ENCODE measurements at places on chromosomes 7 and 10.
A peak's percentile ranks its signal among the peaks of the same experiment; 100 is the strongest.

DNA sequence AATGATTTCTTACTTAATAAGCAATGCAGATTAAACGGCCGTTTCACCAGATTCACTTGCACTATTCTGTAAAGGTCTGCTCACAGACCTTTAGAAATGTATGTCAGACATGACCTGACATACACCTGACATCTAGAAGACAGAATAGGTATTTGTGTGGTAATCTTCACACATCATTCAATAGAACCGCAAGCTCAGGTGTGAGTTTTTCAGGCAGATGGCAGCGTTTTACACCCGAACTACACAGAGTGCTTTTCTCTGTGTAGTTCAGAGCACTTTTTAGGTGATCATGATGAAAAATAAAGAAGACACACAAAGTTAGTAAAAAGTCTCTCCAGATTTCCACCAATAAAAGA, 63.2 kb downstream of the PRKCQ start:
- DNase-seq, result no peak

DNA sequence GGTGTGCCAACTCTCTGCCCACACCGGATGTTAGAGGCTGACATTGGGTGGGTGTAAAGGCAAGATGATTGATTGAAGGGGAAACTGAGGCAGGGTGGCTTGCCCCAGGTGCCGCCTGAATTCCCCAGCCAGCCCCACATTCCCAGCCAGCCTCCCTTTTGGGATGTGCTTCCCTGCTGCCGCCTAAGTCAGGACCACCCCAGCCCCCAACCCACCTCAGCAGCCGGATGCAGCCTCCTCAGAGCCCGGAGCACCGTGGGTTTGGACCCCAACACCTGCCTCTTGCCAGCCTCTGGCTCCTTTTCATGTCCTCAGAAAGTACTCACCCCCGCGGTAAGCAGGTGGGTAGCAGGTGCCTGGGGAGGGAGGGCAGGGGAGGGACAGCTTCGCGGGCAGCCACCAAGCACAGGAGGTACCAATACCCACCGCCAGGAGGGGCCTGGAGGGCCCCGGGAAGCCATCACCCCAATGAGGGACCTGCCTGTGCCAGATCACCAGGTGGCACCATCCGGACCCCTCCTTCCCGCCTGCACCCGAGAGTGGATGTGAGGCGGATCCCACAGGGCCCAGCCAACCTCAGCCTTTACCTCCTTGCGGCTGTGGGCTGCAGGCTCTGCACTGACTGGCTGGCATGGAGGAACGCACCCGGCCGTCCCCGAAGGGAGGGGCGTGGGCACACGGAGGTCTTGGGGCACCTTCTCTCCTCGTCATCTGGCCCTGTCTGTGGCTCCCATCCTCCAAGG, 60.5 kb downstream of the PWWP2B start:
- peak; percentile 26 for DNase-seq

GRCh38 chr10:72875250-72876055, 18.1 kb upstream of the OIT3 start:
- no peak for DNase-seq

DNA sequence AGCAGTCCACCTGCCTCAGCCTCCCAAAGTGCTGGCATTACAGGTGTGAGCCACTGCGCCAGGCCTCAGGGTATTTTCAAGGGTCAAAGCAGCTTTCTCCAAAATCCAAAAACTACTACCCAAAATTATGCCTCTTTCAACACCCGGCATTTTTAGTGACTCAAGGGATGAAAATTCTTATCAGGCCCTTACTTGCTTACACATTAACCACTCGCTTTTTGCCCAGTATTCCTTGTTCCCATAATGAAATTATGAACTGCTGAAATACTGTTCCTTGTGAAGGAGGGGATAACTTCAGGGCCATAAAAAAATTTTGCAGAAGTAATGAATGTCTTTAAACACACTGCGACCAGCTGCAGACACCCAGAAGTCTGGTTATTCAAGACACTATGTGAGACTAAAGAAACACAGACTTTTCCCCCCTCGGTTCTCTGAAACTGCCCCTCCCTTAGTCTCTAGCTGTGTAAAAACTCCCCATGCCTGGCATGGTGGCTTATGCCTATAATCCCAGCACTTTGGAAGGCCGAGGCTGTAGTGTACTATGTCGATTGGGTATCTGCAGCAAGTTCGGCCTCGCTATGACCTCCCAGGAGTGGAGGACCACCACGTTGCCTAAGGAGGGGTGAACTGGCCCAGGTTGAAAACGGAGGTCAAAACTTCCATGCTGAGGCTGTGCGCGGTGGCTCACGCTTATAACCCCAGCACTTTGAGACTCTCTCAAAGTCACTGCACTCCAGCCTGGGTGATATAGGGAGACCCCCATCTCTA, 12.0 kb downstream of the FXYD4 start:
- peak; percentile 10 for DNase-seq

GRCh38 chr7:26624839-26625238, 239.6 kb downstream of the SKAP2 start:
- no peak for DNase-seq

DNA sequence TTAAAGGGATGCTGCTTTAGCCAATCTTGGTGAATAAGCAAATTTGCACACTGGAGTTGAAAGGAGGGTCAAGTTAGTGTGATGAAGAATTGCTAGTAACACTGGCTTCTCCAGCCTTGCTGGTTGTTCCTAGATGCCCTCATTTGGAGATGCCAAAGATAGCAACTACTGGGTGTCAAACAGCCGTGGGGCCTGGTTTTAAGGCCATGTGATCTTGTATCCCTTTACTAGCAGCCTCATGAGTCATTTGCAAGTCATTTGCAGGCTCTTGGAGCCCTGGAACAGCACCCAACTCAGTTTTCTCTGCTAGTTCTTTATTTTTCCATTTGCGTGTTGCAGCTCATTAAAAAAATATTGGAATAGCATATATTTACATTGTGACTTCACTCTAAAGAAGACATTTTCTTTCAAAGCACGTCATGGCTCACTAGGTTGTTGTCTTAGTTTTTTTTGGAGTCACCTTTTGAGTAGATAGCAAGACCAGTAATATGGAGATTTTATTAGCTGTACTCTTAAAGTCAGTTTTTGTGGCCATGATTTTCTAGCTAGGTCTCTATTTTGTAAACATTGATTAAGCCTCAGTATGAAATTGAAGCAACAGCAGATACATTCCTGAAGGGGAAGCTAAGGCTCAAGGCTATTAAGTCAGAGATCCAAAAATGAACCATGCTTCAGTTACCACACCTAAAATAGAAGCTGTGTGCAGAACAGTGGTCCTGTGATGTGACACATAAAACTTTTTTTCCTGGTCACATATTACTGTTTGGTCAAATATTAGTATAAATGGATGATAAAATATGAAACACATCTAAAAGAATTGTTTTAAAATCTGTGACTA, 1.3 kb downstream of the LSMEM1 start:
- DNase-seq, result peak; percentile 33

DNA sequence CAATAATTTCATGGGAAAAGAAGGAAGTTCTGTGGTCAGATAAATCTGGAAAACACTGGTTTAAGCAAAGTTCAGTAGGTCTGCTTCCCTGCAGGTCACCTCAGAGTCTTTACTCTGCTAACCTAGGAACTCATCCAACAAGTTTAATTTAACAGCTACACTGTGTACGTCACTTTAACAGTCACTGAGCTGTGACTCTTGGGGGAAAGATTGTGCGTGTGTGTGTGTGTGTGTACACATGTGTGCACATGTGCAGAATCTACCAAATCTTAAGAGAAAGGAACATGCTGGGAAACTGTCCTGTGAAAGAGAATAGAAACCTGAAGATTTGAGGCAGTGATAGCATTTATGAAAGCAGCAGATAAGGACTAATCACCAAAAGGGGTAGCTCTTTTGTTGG, 62.6 kb downstream of the IKZF1 start:
- no peak for DNase-seq

DNA sequence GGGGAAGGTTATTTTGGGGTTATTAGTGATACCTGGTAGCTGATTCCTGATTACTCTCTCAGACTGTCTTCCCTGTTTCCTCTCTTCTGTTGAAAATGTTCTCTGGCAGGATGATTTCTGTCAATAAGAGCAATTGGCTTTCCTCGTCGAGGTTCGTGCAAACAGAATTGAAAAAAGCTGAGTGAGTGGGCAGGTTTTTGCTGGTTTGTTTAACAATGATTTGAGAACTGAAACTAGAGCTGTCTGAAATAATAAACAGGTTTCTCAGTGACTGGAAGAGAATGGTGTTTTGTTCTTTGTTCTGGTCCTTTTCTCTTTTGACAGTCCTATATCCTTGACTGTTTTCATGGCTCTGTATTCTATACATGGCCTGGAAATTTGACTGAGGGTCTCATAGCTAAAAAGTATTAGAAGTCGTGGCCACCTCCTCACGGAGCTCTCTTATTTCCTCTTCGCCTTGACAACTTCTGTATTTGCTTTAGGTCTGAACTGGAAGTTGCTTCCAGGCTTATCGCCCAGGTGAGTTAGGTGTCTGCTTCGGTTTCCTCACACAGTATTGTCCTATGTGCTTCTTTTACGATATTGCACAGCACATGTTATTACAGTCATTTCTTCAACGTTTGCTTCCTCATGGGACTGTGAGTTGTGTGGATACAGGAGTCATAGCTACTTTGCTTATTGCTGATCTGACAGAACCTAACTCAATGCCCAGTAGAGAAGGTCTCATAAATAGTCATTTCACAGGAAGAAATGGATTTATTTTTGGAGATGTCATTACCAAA, 403.6 kb downstream of the NRG3 start:
- no peak for DNase-seq

DNA sequence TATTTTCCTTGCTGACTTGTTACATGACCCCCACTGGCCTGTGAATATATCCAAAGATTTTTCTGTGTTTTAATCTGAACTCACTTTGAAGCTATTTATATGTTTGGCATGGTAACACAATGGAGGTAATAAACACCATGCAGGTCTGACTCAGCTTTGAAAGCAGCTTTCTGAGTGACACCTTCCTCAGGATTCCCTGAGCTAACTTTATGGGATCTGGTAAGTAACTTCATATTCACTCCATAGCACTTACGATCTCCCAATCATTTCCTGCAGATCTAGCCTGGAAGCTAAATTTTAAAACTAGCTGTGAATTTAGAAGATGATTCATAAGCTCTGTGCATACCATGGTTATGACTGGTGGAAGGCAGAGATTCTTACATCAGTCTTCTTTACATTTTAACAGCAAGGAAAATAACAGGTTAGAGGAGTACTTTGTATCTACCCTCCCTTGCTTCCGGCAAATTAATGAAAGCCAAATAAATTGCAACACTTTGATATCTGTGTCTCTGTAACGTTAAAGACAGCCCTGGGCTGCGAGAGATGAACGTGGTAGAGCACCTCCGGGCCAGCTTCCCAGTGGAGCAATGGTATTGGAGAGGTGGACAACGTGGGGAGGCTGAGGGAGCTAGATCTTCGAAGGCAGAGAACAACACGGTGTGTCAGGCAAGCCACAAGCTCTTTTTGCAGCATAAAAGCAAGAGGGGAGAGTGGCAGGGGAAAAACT, 170.2 kb upstream of the KLF14 start:
- no peak for DNase-seq

DNA sequence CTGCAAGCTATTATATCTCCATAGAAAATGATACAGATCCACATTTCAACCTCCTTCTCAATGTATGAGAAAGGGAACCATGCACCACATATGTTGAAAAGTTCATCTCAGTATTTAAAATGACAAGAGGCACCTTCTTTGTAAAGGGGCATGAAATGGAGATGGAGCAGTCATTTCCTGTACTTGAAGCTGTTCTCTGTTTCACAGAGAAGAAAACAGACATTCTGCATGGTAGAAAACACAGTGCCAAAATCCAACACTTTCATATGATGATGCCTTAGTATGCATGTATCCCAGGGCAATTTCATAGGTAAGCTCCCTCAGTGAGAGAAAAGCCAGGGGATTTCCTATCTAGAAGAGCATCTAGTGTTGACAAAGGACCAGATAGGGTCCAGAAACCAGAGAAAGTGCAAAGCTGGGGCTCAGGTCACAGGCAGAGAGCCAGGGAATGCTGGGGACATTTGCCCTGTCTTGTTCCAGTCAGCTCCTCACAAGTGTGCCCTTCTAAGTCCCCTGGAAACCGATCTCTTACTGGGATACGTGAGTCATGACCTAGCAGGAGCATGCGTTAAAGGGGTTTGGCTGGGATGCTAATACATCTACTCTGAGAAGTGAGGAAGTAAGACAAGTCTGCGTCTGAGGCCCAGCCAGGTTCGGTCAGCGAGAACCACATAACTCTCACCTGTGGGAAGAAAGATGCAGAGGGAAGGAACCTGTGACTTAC, 118.7 kb downstream of the ICA1 start:
- DNase-seq, result no peak

DNA sequence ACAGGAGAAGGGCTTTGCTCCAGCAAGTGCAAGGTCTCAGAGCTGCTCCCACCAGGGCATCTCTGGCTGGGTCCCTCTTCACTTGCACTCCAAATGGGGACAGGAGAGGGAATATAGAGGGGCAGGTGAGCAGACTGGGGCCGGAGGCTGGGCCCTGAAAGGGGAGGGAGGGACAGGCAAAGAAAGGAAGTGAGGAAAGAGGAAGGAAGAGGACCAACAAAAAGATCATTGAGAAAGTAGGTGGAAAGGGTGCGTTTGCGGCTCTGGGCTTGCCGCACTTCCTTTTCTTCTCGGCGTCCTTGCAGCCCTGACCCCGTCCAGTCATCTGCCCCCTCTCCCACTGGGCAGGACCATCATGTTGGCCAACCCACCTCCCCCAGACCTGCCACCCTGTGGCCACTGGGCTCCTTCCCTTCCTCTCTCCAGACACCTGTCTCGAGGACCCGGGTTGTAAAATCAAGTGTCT, 14.0 kb downstream of the ITPRIP start:
- DNase-seq, result peak; percentile 54

DNA sequence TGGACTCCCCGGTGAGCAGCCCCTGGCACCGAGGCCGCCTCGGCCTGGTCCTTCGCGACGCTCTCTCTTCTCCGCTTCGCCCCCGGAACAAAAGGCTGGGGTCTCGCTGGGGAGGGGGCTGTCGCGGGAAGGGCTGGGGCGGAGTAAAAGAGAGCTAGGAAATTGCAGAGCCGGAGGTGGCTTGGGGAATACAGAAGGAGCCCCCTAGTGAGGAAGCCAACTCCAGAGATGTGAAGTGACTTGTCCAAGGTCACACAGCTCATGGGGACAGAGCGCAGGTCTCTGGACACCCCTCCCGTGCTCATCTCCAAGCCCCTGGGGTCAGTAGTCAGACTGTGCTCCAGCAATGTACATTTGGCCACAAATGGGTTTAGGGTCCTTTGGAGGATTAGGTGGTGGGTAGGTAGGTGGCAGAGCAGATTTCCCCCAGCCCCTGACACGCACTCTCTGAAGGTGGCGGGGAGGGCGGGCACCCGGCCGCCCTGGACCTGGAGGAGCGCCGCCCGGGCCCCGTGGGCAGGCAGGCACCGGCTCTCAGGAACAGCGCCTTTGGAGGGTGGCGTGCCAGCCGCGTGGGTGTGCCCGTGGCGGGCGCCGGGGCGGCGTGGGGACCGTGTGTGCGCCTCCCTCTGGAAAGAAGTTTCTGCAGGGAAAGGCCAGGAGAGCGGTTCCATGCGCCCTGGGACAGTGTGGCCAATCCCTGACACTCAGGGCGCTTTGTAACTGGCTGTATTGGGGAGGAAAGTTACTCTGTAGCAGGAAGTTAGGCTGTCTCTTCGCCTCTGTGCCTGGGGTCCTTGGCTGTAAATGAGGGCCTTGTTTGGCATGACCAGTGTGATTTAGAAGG, 910 bp downstream of the WIPF3 start:
- peak; percentile 65 for DNase-seq

- DNase-seq, result no peak
Measured at GRCh38 chr7:13107291-13107690, 419.9 kb downstream of the ARL4A start.
